ENCODE measurements at places on chromosomes 2 and 18. TPM values are rescaled to one million over a fixed set of nuclear protein-coding genes. Genes with fewer than 3 reads are reported as not detected.

DNA sequence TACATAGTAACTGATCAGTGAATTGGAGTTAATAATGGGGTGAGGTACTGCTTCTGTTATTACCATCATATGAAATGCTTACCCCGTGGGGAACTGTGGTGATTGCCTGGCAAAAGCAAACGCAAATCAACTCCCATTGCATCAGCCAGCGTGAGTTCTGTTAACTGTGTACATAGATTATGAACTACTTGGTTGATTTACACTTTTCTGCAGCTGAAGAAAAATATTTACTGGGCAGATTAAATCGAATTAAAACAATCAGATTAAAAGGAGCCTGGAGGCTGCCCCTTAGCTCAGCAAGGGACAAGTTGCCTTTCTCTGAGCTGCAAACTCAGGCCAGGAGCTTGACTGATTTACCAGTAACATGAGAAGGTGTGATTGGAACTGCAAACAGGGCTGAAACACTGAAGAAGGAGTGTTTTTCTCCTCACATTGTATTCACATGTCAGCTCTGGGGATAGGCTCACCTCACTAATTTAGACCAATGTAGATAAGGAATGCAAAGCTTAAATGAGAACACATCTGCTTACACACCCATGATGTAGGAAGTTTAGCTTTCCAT is 220.1 kb downstream of the OSR1 start:
- DNase-seq, result no peak

Gene PLB1
- polyA plus RNA-seq, result 2.0 TPM

- peak; percentile 67 for DNase-seq
These were observed 2.8 kb upstream of the DIPK1C start for GRCh38 chr18:74459889-74460288.

DNA sequence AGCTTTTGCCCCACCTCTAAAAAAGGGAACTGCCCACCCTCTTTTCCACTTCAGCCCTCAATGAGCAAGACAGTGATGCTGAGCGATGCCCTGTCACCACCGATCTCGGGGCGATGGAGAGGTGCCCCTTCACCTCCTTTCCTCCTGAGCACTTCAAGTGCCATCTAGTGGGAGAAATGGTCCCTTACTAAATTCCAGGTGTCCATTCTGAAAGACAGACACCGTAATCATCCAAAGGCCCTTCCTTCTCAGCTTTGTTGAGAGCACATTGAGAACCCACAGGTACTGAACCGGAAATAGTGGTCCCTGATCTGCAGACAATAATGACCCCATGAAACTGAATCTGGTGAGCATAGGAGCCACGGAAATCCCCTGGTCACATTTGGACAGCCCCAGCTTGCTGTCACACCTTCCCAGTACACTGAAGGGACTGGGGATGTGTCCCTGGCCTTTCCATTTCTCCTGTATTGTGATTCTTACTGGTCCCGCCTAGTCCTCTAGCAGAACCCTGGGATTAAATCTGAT is 38.5 kb downstream of the KCTD18 start:
- DNase-seq, result no peak
